ENCODE measurements at places on chromosomes 7 and 10. TPM values are rescaled to one million over a fixed set of nuclear protein-coding genes. Genes with fewer than 3 reads are reported as not detected.
A peak's percentile ranks its signal among the peaks of the same experiment; 100 is the strongest.

DNA sequence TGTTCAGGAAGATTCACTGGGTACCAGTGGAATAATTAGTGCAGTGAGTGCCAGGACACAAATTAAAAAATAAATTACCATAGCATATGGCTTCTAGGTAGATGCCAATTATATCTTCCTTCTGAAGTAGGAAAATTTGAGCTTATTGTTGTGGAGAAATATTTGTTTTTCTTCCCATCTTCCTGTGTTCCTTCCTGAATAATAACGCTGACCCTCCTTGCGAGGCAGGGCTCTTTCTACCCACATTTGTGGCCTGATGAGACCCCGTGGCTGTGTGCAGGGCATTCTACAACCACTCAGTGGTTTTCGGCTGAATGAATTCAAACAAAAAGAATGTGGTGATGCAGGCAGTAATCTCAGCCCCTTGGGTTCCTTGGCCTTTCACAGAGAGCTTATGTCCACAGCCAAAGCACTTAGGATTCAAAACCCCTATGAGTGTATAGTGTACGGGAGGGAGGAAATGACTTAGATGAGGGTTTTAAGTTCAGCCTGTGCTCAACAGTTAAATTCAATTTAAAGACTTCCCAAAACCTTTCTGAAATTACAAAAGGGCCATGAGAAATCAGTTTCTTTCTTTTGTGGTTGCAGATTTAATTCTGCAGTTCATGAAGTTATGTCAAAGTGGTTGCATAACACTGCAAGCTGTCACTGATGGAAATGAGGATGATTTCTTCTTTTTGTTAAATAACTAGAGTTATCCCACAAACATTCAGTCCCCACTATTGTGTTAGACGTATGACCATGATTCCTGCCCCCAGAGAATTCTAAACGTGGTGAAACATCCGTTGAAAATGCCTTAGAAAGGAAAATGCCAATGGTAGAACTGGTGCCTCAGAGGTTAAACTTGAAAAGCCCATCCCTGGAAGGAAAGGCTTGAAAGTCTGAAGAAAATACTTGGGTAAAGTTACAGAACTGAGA lies 255.3 kb downstream of the FZD1 start:
- DNase-seq: peak; percentile 48

The IFIT1 gene
- polyA plus RNA-seq: 17.7 TPM

- DNase-seq: peak; percentile 89
Measured at GRCh38 chr10:31808258-31809218, 120.1 kb downstream of the ARHGAP12 start.

- no peak for DNase-seq
Measured at GRCh38 chr7:118232837-118233236, 8.3 kb downstream of the ANKRD7 start.

GRCh38 chr10:109931163-109931562 lies 7.9 kb upstream of the XPNPEP1 start:
- peak; percentile 66 for DNase-seq

GRCh38 chr10:108567899-108568752 lies 1355.2 kb downstream of the XPNPEP1 start:
- no peak for DNase-seq

- no peak for DNase-seq
Measured at GRCh38 chr7:3206771-3207191, 94.3 kb upstream of the SDK1 start.

The PAPOLB gene
- 0.04 TPM for polyA plus RNA-seq

GRCh38 chr7:150738591-150739001 lies 1.4 kb downstream of the GIMAP5 start:
- no peak for DNase-seq

The LRMDA gene
- 27.8 TPM for polyA plus RNA-seq

The EBLN1 gene
- polyA plus RNA-seq: not detected

The HNRNPH3 gene
- polyA plus RNA-seq: 100 TPM

GRCh38 chr7:131011976-131012375 lies 278.0 kb upstream of the KLF14 start:
- peak; percentile 60 for DNase-seq

DNA sequence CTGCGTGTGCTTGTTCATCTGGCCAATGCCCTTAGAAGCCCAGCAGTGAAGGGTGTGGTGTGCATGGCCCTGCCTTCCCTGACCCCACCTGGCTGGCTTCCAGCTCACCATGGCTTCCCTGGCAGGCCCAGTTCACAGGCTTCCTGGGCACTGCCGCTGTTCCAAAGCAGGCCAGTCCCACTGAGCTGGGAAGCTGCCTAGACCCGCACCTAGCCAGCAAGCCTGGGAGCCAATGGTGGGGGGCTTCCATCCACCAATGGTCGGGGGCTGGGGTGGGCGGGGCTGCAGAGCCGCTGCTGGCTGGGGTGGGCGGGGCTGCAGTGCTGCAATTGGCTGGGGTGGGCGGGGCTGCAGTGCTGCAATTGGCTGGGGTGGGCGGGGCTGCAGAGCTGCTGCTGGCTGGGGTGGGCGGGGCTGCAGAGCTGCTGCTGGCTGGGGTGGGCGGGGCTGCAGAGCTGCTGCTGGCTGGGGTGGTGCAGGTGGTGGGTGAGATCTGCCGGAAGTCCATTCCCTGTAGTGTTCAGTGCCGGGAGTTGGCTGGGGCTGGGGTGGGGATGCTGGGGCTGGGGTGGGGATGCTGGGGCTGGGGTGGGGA lies 12.4 kb downstream of the CALY start:
- DNase-seq: no peak

The TUBB8 gene
- 0.27 TPM for polyA plus RNA-seq

Data from lung (tissue), 17 donors.